Stimulated activated CD4-positive, alpha-beta T cell treated with anti-CD3 and anti-CD28 coated beads, Interleukin-12 subunit alpha, Interleukin-12 subunit beta, amount 100 ng/mL, for 48 hours (primary cell): ENCODE measurements at places on chromosomes 12 and 14.

GRCh38 chr12:91926848-91927247 lies 218.8 kb downstream of the BTG1 start:
- no peak for DNase-seq

DNA sequence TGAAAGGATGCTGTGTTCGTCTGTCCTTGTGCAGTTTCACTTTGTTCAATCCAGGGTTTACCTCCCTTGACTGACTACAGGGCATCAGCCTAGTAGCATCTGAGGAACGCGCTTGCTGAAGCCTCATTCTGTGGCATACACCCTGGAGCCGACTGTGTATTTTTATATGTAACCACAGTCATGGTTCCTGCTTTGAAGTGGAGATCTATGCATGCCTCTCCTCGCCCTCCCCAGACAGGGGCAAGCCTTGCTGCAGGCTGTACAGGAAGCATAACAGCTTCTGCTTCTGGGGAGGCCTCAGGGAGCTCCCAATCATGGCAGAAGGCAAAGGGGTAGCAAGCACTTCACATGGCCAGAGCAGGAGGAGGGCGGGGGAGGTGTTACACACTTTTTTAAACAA lies 262.1 kb downstream of the BCL11B start:
- DNase-seq: no peak

- peak; percentile 21 for DNase-seq
Measured at GRCh38 chr12:108193917-108194316, 64.8 kb downstream of the WSCD2 start.

GRCh38 chr12:132071830-132072384 lies 72.2 kb downstream of the DDX51 start:
- DNase-seq: no peak

- DNase-seq: no peak
Measured at GRCh38 chr12:5685935-5686334, 254.0 kb downstream of the NTF3 start.

DNA sequence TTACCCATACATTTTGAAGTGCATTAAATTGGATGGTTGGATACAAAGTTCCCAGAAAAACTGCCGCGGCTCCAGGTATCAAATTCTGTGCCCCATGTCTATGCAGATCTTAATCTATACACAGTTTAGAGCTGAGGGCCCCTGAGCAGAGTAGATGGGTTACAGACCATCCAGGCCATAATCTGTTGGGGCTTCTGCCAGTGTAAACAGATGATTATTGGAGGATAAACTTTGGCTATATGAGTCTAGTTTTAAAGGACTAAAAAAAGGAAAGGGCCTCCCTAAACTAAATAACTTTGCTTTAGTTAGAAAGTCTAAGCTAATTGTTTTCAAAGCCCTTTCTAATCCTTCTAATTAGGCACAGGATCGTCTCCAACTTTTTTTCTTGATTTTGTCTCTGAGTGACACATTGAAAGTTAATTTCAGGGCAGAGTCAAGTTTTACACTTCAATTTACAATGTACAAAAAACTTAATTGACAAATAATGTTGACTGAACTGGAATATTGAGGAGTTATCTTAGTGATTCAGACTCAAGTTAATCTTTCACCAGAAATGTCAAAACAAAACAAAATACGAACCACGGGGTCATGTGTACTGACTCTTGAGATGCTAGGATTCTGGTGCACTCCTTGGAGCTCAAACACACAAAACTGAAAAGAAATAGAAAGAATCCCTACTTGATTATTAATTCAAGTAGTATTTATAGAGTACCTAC lies 133.9 kb upstream of the SCAF11 start:
- no peak for DNase-seq

DNA sequence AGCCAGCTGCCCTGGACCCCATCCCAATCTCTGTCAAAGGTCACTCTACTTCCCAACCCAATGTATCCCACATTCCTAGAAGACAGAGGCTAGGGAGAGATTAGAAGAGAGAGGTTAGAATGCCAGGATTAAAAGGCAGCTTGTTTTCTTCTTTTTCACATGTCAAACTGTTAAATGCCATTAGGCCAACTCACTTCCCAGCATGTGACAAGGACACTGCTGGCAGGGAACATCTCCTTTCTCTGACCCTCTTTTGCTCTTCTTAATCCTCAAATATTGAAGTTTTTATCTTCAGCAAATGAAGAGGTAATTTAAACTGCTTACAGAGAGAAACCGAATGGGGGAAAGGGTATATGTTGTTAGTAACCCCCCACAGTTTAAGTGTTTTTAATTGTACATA lies 89.1 kb downstream of the BBS10 start:
- no peak for DNase-seq

DNA sequence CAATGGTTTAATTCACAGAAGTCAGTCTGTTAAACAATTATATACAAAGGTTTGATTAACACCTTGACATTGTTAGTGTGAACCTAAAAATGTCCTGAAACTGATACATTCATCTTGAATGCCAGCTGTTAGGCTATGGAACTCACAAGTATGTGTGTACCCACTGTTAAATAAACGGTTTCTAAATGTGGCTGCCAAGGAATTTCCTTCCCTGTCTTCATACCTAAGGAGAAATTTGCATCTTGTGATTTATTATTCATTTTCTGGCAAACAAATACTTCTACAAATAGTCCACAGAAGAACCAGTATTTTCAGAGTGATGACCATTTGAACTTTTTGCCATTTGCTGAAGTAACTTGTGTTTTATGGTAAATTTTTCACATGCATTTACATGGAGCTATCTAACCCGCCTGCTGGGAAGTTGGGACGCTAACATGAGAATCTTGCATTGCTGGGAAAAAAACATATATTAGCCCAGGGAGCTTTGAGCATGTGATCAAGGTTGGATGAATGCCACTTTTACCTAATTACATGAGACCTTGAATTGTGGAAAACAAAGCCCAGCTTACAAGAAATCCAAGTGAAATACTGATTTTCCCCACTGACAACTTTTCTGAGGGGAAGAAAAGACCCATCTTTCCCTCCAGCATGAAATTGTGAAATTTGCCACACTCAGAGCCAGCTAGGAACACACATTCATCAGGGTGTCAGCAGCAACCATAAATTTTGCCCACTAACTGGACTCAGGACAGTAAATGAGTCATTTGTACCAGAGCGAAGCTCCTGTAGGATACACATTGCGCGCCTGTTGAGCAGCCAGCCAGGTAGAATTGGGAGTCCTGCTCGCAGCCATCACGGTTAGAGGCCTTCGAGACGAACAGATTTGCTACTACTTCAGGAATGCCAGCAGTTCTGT lies 118.0 kb downstream of the KICS2 start:
- no peak for DNase-seq

DNA sequence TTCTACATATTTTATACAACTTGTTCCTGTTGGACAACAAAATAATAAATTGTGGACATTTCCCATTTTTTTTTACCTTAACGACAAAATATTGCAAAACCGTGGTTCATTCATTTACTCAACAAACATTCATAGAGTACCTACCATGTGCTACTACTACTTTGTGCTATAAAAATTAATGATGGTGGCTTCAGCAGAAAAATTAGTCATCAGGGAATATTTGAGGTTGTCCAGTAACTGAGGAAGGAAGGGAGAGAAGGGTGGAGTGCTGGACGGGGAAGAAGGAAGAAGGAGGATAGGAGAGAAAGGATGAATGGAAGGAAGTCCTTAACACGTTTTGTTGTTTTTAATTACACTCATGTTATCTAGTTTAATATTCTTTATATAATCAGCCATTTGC lies 53.7 kb downstream of the PPFIBP1 start:
- DNase-seq: no peak

- no peak for DNase-seq
Measured at GRCh38 chr12:5777451-5777850, 167.6 kb downstream of the ANO2 start.

DNA sequence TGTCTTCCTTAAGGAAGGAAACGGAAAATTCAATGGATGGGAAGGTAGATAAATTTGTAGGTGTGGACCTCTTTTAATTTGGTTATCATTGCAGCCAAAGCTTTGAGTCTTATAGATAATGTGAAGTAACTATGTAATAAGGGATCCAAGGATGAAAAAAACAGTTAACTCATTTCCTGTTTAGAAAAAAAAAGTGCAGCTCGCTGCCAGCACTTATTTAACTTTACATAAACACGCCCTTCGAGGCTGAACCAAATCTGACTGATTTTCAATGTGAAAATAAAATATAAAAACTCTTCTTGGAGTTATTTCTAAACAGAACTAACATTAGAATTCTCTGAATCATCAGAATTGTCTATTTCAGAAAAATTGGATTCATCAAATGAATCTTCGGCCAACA lies 7.0 kb downstream of the NUBPL start:
- no peak for DNase-seq

DNA sequence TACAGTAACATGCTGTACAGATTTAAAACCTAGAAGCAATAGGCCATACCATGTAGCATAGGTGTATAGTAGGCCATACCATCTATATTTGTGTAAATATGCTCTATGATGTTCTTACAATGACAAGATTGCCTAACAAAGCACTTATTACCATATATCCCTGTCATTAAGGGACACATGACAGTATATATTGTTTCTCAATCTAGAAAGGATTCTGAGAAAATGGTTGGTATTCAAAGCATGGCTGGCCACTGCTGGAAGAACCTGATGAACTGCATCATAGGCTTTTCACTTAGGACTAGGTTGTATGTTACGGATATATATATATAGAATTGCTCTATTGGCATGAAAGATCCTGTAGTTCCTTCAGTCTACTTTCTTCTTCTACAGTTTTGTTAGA lies 125.2 kb upstream of the SLC38A2 start:
- DNase-seq: no peak

DNA sequence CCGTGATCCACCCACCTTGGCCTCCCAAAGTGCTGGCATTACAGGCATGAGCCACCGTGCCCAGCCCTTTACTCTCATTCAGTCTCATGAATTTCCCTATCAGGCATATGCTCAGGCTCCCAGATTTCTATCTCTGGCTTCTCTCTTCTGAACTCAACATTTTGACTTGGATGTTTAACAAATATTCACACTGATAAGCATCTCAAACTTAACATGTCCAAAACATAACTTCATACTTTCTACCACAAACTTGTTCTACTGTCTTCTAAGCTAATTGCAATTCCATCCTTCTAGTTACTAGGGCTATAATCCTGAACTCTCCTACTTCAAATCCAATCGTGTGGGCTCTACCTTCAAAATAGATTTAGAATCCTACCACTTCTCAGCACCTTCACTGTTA lies 73.9 kb upstream of the PAWR start:
- no peak for DNase-seq

DNA sequence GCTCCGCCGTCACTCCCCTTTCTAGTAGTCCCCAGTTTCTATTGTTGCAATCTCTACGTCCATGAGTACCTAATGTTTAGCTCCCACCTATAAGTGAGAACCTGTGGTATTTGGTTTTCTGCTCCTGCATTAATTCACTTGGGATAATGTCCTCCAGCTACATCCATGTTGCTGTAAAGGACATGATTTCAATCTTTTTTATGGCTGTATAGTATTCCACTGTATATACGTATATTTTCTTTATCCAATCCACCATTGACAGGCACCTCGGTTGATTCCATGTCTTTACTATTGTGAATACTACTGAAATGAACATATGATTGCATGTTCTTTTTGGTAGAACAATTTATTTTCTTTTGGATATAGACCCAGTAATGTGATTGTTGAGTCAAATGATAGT lies 114.7 kb downstream of the ANKS1B start:
- no peak for DNase-seq

GRCh38 chr12:125797421-125798175 lies 732.4 kb downstream of the AACS start:
- DNase-seq: no peak

DNA sequence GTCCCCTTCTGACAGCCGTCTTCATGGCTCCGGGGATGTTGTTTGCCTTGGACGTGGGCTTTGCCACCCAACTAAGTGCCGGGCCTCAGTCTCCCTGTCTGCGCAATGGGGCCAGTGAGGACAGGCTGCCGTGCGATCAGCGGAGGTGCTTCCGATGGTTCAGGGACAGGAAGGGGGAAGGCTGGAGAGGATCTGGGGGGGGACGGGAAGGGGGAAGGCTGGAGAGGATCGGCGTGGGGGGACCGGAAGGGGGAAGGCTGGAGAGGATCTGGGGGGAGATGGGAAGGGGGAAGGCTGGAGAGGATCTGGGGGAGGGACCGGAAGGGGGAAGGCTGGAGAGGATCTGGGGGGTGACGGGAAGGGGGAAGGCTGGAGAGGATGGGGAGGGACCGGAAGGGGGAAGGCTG lies 3.4 kb downstream of the MMP17 start:
- no peak for DNase-seq

DNA sequence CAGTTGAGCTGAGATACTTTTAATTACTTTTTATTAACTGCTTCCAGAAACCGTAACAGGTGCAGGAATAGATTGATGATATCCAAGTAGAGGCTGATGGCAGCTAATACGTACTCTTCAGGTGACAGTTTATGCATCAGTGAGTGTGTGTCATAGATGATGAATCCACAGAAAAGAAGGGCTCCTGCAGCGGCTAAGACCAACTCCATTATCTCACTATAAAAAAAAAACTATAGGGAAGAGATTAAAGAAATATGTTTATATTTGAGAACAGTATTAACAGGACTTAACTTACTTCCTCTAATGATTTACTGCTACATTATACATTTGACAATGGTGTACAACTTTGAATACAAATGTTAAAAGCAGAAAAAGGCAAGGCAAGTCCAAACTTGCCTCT lies 7.4 kb upstream of the LLPH start:
- DNase-seq: no peak

DNA sequence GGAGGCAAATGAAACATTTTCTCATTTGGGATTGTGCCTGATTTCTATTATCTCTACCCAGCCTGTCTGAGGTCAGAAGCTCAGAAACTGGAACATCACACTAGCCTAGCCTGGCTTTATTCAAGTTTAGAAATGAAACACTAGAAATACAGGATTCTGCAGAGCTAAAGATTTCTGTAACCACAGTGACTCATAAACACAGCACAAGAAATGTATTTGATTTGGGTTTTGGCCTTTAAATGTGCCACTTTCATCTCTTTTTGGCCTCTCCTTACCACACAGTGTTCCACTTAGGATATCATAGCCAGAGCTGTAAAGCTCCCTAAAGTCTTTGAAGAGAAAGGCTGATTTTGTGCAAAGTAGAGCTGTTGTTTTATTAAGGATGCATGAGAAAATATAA lies 307.5 kb downstream of the EMP1 start:
- DNase-seq: no peak

DNA sequence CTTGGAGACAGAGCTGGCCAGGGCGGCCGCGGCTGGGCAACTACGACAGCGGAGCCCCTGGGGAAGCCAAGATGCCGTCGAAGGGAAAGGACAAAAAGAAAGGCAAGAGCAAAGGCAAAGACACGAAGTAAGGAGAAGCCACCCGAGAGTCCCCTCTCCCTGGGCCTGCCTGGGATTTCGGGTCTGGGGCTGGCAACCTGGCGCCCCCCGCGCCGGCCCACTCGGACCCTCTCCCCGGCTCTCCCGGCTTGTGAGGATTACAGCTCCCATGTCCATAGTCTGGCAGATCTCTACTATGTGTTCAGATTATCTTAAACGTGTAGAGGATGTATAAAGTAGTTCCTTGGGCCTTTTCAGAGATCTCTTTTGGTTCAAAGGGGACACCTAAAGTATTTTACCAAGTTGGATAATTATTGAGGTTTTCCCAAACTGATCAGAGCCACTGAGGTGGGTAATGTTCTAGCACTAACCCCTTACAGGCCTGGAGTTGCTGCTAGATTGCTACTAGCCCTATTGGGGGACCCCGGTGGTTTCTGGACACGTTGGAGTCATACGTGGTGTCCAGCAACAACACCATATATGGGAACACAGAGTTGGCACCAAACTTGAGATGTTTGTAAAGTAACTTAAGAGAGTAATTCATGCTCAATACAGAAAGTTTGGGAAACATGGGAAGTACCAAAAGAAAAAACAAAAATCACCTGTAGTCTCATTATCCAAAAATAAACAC lies 424 bp downstream of the BBOF1 start:
- no peak for DNase-seq
